ENCODE measurements at places on chromosomes 3 and 15.

GRCh38 chr3:137084586-137084985, 126.8 kb downstream of the IL20RB start:
- DNase-seq: no peak

DNA sequence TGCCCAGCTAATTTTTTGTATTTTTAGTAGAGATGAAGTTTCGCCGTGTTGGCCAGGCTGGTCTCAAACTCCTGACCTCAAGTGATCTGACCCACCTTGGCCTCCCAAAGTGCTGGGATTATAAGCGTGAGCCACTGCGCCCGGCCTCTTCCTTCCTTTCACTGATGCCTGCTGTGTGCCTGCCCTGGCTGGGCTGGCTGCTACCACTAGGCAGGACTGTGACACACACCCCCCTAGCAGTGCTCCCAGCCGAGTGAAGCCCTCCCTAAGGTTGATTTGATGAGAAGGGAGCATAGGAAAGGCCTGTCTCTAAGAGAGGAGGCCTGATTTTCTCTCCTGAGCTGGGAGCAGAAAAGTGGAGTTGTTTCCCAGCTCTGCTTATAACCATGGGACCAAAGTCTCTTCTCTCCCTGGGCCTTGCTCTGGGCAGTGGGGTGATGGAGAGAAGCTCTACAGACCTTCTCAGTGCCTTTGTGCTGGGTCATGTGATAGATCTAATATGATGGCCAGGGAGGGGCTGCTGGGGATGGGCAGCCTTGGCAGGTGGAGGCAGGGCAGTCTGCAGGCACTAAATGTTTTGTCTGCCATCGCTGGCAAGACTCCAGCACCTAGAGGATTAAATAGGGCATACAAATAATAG, 20.1 kb upstream of the SFMBT1 start:
- DNase-seq: no peak

DNA sequence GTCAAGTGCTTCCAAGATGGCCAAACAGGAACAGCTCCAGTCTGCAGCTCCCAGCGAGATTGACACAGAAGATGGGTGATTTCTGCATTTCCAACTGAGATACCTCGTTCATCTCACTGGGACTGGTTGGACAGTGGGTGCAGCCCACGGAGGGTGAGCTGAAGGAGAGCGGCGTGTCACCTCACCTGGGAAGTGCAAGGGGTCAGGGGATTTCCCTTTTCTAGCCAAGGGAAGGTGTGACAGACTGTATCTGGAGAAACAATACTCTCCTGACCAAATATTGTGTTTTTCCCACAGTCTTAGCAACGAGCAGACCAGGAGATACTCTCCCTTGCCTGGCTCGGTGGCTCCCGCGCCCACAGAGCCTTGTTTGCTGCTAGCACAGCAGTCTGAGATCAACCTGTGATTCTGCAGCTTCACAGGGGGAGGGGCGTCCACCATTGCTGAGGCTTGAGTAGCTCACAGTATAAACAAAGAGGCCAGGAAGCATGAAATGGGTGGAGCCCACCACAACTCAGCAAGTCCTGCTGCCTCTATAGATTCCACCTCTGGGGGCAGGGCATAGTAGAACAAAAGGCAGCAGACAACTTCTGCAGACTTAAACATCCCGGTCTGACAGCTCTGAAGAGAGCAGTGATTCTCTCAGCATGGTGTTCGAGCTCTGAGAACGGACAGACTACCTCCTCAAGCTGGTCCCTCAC, 293.5 kb upstream of the SUCLG2 start:
- no peak for DNase-seq

DNA sequence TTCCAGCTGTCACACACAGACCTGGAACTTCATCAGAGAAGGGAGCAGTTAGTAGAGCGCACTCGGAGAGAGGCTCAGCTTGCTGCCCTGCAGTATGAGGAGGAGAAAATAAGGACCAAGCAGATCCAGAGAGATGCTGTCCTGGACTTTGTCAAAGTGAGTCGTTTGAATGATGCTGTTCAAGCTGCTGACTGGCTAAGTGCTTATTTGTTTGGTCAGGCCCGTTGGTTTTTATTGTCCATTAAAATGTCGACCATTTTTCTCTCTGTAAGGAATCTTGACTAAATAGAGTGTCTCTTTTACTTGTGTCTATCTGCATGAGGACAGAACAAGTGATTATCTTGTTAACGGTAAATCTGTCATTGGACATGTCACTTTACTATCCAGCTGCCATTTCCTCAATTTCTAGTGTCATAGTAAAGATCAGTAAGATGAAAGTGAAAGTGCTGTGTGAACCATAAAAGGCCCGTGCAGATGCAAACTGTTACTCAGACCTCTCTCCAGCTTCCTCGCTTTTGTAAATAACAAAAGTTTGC, 56.9 kb downstream of the LRCH3 start:
- DNase-seq: no peak
